ENCODE measurements at places on chromosomes 5 and 9.
A peak's percentile ranks its signal among the peaks of the same experiment; 100 is the strongest.

DNA sequence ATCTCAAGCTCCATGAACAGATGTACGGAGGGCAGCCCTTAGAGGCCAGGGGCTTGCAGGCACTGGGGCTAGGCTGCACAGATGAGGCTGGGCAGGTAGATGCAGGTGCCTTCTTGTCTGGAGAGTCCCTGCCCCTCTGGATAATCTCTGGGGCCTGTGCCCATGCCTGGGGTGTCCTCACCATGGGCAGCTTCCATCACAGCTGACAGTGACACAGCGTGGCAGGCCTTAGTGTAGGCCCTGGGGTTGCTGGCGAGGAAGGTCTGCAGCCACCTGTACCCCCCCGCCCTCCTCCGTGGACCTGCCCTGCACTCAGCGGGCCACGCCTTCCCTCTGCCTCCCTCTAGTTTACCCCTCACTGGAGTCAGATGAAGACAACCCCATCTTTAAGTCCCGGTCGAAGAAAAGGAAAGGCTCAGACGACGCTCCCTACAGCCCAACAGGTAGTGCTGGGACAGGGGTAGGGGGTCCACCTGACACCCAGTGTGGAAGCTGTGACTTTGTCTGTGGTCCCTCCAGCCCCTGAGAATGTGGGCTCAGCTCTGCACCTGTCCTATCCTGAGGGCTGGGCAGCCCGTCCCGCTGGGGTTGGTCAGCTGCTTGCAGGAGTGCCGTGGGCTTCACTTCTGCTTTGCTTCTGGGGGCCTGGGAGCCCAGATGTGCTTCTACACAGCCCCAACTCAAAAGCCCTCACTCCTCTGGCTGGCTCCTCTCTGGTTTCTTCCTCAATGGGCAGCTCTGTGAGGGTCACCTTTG is 98.4 kb downstream of the PHF2 start:
- DNase-seq = no peak

GRCh38 chr5:145236983-145237382 is 598.2 kb downstream of the PRELID2 start:
- DNase-seq = no peak

DNA sequence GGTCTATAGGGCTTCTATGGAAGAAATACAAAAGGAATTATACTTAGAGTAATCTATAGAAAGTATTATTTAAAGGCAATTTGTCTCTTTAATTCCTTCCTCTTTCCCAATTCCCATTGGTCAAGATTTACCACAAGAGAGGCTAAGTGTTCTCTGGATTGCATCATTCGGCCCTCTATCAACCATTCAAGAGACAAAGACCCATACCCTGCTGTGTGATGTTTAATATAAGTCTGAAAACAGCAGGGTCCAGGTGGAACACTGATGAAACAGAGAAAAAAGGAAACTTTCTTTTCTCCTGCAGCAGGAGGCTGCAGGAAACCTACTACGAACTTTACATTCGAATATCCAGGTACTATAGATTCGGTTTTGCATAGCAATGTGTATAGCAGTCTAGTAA is 323.4 kb downstream of the CHSY3 start:
- DNase-seq = no peak

- DNase-seq = peak; percentile 14
Observed at GRCh38 chr5:52893105-52893504, 96.0 kb upstream of the ITGA2 start.

GRCh38 chr5:41870627-41871048 is 413 bp upstream of the OXCT1 start:
- peak; percentile 19 for DNase-seq

- DNase-seq = no peak
Observed at GRCh38 chr5:154568589-154568988, 90.6 kb upstream of the HAND1 start.

DNA sequence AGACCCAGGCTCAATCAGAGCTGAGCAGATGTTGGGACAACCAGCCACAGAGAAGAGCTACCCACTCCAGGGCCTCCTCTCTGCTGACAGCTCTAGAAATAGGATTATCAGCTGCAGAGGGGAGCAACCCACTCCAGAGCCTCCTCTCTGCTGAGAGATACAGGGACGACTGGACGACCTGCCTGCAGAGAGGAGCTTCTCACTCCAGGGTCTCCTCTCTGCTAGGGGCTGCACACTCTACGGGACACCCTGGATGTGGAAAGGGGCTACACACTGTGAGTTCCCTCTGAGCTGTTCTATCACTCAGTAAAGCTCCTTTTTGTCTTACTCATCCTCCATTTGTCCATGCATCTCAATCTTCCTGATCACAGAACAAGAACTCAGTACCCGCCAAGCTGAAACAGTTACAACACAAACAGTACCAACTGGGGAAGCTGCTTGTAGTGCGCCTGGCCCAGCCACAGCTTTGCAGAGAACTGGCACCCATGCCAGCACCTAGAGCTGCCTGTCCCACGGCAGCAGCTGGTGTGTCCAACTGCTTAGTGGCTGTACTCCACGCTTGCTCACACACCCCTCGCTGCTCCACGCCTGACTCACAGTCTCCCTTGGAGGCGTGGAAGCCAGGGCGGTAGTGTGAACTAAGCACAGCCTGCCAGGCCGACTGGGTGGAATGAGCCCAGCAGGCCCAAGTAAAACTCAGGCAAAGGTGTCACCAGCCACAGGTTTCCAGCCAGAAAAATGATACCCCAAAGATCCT is 56.8 kb downstream of the PRELID2 start:
- peak; percentile 13 for DNase-seq

- no peak for DNase-seq
Observed at GRCh38 chr5:6201631-6202030, 176.7 kb downstream of the MED10 start.
